CD4-positive, alpha-beta T cell (primary cell): ENCODE measurements at places on chromosomes 1 and 21. TPM values are rescaled to one million over a fixed set of nuclear protein-coding genes. Genes with fewer than 3 reads are reported as not detected.

The PCAT6 gene
- 0.91 TPM for total RNA-seq

The F3 gene
- total RNA-seq: not detected

The KMO gene
- total RNA-seq: not detected

GRCh38 chr1:243580072-243580471, 270.0 kb downstream of the AKT3 start:
- H3K27me3 ChIP-seq: no peaks in the 10 kb centered on the region
- no peak overlapping the region for H3K4me3 ChIP-seq
- no peaks in the 10 kb centered on the region for H3K4me1 ChIP-seq
- H3K27ac ChIP-seq: no peak overlapping the region

The WNT4 gene
- not detected for total RNA-seq

- no peaks in the 10 kb centered on the region for H3K36me3 ChIP-seq
- no peak for DNase-seq
- no peak overlapping the region for H3K4me3 ChIP-seq
- no peak overlapping the region for H3K27ac ChIP-seq
These were observed 33.2 kb downstream of the CAMSAP2 start for GRCh38 chr1:200771625-200772555.

The RNF2 gene
- total RNA-seq: 7.4 TPM

The PATJ gene
- 54.1 TPM for total RNA-seq

DNA sequence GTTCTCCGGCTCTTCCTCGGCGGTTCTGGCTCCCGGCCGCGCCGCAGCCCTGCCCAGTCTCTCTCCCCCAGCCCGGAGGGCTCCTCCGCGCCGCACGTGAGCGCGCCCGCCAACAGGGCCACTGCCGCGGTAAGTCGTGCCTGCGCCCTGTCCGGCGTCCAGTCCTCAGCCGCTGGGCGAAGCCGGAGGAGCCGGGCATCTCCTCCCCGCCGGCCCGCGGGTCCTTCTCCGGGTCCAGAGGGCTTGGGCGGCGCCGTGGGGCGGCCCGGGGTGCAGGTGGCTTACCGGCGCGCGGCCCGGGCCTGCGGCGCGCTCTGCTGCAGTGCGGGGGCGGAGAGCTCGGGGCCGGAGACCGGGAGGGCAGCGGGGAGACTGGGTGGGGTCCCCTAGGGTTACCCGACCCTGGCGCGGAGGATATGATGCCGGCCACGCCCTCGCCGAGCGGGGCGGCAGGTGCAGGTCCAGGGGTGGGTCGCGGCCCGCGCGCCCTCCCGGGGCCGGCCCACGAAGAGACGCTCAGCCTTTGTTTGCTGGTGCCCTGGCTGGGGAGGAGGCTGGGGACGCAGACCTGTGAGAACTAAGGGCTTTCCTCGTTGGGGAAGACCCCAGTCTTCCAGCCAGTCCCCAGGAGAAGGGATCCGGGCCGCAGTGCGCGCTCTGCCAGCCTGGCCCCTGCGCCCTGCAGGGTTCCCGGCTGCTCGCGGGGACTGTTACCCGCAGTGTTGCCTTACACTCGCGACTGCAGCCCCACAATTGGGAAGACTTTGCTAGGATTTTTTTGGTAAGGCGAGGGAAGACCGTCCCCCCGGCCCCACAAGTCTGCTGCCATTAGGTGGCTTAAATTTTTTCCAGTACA, at the start of gene DOP1B:
DOP1B (plus strand) TSS at position 10 of the 856 bp plus-strand sequence. CDS start 7,910 bp downstream, outside the sequence.
- H3K36me3 ChIP-seq: no peaks in the 10 kb centered on the region
- no peaks in the 10 kb centered on the region for H3K27me3 ChIP-seq
- H3K27ac ChIP-seq: peak within 1 kb of the TSS; percentile 70
- H3K4me3 ChIP-seq: peak within 1 kb of the TSS; percentile 85
- H3K4me1 ChIP-seq: peaks cover 25% of the 10 kb centered on the region

DNA sequence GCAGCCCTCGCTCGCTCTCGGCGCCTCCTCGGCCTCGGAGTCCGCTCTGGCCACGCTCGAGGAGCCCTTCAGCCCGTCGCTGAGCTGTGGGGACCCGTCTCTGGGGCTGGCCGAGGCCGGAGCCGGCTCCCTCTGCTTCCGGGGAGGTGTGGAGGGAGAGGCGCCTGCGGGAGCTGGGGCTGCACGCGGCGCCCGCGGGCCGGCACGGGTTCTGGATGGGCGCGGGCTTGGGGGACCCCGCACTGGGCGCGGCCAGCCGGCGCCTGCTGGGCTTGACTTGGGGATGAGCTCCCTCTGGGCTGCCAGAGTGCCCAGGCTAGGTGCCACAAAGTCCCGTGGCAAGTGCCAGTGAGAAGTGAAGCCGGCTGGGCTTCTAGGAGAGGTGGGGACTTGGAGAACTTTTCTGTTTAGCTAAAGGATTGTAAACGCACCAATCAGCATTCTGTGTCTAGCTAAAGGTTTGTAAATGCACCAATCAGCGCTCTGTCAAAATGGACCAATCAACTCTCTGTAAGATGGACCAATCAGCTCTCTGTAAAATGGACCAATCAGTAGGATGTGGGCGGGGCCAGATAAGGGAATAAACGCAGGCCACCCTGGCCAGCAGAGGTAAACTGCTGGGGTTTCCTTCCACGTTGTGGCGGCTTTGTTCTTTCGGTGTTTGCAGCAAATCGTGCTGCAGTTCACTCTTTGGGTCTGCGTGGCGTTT, 20.2 kb downstream of the EXOC8 start:
- H3K4me3 ChIP-seq: no peak overlapping the region
- H3K27me3 ChIP-seq: no peaks in the 10 kb centered on the region
- H3K36me3 ChIP-seq: no peaks in the 10 kb centered on the region
- H3K4me1 ChIP-seq: no peaks in the 10 kb centered on the region
- no peak overlapping the region for H3K27ac ChIP-seq

The TMEM240 gene
- 0.75 TPM for total RNA-seq

The TBX19 gene
- 1.6 TPM for total RNA-seq

DNA sequence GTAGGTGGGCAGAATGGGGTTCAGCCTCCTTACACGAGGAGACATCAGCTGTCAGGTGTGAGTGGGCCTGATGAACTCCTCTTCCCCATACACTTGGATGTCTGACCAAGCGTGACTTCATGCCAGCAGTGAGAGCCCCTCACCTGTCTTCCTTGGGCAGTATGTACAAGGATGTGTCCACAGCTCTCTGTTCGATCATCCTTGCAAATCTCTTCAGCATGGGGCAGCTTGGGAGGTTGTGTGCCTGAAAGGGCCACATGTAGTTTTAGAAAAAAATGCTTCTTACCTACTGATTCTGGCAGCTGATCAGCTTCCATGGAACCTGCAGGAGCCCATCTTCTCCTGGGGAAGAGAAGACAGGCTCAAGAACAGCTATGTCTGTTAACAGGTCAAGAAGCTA, 18.0 kb downstream of the ACP6 start:
- DNase-seq: no peak
- H3K36me3 ChIP-seq: peaks cover 32% of the 10 kb centered on the region
- H3K4me3 ChIP-seq: no peak overlapping the region
- peaks cover 23% of the 10 kb centered on the region for H3K4me1 ChIP-seq

DNA sequence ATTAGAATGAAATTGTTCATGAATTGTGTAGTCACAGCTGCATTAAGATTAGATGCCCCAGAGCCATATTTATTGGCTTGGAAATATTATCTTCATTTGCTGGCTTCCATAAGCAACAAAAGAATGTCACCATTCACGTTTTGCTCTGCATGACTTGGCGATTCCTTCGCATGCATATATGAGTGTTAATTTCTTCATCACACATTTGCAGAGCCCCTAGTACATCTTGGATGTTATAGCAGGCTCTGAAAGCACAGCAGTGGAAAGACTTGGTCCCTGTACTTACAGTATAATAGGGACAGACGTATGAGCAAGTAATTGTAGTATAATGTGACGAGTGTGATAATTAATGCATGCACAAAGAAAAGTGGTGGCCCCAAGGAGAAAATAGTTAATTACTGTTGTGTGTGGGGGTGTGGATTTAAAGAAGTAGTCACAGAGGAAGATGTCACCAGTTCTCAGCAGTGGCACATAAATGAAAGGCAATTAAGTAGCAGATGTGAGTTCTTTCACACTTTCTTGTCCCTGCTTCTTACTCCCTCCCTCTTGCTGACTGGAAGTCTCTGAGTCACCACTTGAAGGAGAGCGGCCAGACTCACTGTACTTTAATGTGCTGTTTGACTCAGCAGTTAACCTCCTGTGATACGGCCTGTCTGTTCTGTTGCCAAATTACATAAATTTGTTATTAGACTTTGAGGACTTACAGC, 21.0 kb downstream of the S100A10 start:
- H3K36me3 ChIP-seq: no peaks in the 10 kb centered on the region
- peak; percentile 40 for DNase-seq
- H3K27ac ChIP-seq: no peak overlapping the region

DNA sequence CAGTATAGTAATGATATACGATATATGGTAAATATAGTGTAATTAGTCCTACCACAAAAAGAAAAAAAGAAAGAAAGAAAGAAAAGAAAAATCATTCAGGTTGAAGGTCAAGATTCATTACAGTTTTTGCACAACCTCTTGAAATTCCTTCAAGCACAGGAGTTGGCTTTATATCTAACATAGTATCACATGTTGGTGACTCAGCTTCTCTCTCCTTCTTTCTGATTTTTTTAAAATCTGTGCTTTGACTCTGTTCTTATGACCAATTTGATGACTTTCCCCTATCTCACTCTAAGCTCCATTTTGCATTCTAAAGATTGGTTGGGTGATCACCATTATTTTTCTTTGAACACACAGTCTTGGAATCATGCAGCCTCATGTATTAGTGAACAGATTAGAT, 148.2 kb upstream of the COL11A1 start:
- no peak for DNase-seq
- no peaks in the 10 kb centered on the region for H3K4me1 ChIP-seq
- H3K36me3 ChIP-seq: no peaks in the 10 kb centered on the region
- H3K4me3 ChIP-seq: no peak overlapping the region
- H3K27ac ChIP-seq: no peak overlapping the region

- no peaks in the 10 kb centered on the region for H3K4me1 ChIP-seq
- no peaks in the 10 kb centered on the region for H3K36me3 ChIP-seq
- H3K4me3 ChIP-seq: no peak overlapping the region
- no peaks in the 10 kb centered on the region for H3K27me3 ChIP-seq
- no peak overlapping the region for H3K27ac ChIP-seq
These were observed 172.2 kb upstream of the C8B start for GRCh38 chr1:57137980-57138379.

GRCh38 chr1:80214888-80215540, 1208.5 kb upstream of the ADGRL4 start:
- H3K4me3 ChIP-seq: no peak overlapping the region
- no peaks in the 10 kb centered on the region for H3K27me3 ChIP-seq
- DNase-seq: no peak
- H3K27ac ChIP-seq: no peak overlapping the region
- H3K4me1 ChIP-seq: no peaks in the 10 kb centered on the region
- no peaks in the 10 kb centered on the region for H3K36me3 ChIP-seq

DNA sequence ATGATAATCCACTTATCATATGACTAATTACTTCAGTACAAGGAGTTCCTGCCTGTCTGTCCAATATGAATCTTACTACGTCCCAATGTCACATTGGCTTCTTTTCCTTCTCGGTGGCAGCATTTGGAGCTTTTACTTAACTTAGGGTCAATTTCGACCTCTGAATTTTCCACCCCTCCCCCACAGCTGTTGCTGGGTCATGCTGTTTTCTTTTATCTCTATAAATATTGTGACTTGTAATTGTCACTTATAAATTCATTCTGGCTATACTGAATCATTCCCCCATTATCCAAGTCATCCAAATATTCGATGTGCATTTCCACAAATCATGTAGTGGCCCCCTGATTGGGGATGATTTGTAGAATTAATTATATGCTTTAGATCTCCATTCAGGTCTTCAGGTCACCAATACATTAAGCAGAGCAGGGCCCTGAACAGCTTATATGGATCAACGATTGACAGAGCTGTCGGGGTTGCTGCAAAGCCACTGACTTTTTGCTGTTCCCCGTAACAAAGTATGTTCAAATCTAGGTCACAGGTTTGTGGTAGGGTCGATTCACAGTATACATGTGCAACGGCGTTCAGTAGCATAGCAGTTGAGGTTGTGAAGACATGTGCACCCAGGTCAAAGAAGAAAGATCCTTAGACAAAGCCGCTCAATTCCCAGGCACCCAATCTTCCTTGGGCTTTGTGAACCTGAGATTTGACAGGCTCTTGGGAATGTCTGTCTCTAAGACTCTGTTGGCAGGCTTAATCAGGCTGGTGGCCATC, 18.3 kb upstream of the RNU1-4 start:
- DNase-seq: no peak
- H3K36me3 ChIP-seq: no peaks in the 10 kb centered on the region
- no peaks in the 10 kb centered on the region for H3K4me1 ChIP-seq
- H3K4me3 ChIP-seq: no peak overlapping the region
- no peaks in the 10 kb centered on the region for H3K27me3 ChIP-seq

- DNase-seq: no peak
- H3K4me3 ChIP-seq: no peak overlapping the region
- no peak overlapping the region for H3K27ac ChIP-seq
- H3K4me1 ChIP-seq: no peaks in the 10 kb centered on the region
- no peaks in the 10 kb centered on the region for H3K27me3 ChIP-seq
- no peaks in the 10 kb centered on the region for H3K36me3 ChIP-seq
These were observed 93.5 kb upstream of the CAMK1G start for GRCh38 chr1:209490013-209490412.

The BNIPL gene
- total RNA-seq: 0.42 TPM

GRCh38 chr1:40919475-40920011, 57.4 kb upstream of the CITED4 start:
- no peak for DNase-seq
- no peak overlapping the region for H3K4me3 ChIP-seq
- no peaks in the 10 kb centered on the region for H3K36me3 ChIP-seq

GRCh38 chr1:145892486-145893087, 6.9 kb upstream of the ANKRD35 start:
- H3K36me3 ChIP-seq: no peaks in the 10 kb centered on the region
- no peak overlapping the region for H3K4me3 ChIP-seq
- H3K4me1 ChIP-seq: no peaks in the 10 kb centered on the region
- no peak for DNase-seq
- H3K27me3 ChIP-seq: no peaks in the 10 kb centered on the region
